Glutamatergic neuron (in vitro differentiated cells): ENCODE measurements at places on chromosomes 1 and 21.

GRCh38 chr1:228691926-228692325 lies 43.4 kb upstream of the RHOU start:
- DNase-seq, result no peak
- H3K36me3 ChIP-seq, result peaks cover 3% of the 10 kb centered on the region
- no peak overlapping the region for H3K4me3 ChIP-seq
- H3K4me1 ChIP-seq, result peaks cover 2% of the 10 kb centered on the region
- H3K27me3 ChIP-seq, result no peaks in the 10 kb centered on the region

DNA sequence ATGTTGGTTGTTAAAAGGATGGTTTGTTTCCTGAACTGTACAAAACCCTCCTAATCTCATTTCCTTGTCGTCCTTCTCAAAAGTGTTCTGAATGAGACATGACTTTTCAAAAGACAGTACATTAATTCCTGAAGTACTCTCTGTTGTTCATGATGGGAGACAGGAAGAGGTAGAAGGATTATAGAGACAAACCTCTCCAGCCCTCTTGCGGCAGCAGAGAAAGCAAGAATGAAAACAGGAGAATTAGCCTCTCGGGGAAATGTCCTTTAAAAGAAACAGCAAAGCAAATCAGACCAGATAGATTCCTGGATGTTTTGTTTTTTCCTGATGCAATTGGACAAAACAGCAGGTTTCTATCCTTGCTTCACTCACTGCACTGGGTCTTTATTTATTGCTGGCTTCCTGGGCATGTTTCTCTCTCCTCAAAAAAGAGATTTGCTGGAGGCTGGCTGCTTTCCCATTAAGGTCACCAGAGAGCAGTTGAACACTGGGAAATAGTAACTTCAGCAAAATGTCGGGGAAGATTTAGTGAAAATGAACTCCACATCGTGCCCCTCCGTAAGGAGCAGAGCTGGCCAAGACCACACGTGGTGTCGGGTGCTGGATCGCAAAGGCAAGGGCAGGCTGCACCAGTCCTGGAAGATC lies 145.8 kb upstream of the SYT6 start:
- DNase-seq, result no peak
- H3K4me3 ChIP-seq, result no peak overlapping the region
- no peak overlapping the region for H3K27ac ChIP-seq
- no peaks in the 10 kb centered on the region for H3K27me3 ChIP-seq

DNA sequence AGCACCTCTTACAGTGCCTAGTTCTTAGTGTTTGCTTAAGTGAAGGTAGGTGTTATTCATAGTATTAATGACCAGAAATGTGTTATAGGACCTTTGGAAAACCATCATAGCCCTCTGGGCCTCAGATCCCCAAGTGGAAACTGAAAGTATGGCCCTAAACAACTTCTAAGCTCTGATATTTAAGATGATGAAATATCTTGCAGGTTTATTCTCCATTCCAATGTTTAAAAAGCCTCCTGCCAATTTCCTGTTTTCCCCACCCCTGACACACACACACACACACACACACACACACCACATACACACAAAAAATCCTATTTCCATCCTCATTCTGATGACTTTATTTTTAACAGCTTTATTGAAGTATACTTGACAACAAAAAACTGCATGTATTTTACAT lies 108.2 kb downstream of the DIRAS3 start:
- H3K27ac ChIP-seq, result no peak overlapping the region
- no peak overlapping the region for H3K4me3 ChIP-seq

GRCh38 chr1:235211517-235211916 lies 50.5 kb upstream of the RBM34 start:
- no peak for DNase-seq
- no peak overlapping the region for H3K27ac ChIP-seq
- H3K27me3 ChIP-seq, result no peaks in the 10 kb centered on the region
- H3K36me3 ChIP-seq, result no peaks in the 10 kb centered on the region
- H3K4me1 ChIP-seq, result no peaks in the 10 kb centered on the region

DNA sequence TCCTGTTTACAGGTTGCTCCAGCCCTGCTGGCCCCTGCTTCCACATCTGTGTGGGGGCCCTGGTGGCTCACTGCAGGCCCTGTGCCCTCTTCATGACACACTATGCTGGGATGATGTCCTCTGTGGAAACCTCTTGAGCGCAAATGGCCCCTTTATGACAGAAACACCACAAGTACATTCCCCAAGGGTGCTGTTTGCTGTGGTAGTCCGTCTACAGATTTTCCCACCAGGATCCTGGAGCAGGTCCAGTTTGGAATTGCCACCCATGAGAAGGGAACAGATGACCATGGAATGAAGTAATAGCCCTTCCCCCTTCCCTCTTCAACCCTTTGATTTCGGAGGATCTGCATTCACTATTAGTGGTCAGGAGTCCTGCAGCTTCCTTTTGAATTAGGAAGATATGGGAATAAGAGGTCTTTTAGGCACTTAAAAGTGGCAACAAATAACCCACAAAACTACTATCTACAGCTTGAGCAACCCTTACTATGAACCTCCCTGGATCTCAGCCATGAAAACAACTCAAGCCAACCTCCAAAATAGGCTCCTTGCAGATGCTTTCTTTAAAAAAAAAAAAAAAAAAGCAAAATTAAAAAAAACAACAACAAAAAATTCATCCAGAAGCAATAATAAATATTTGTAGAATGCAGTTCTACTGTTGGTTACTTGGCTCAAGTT lies 121.9 kb upstream of the TSPAN2 start:
- DNase-seq, result no peak
- no peak overlapping the region for H3K4me3 ChIP-seq
- H3K27me3 ChIP-seq, result no peaks in the 10 kb centered on the region
- no peak overlapping the region for H3K27ac ChIP-seq
- H3K4me1 ChIP-seq, result no peaks in the 10 kb centered on the region

DNA sequence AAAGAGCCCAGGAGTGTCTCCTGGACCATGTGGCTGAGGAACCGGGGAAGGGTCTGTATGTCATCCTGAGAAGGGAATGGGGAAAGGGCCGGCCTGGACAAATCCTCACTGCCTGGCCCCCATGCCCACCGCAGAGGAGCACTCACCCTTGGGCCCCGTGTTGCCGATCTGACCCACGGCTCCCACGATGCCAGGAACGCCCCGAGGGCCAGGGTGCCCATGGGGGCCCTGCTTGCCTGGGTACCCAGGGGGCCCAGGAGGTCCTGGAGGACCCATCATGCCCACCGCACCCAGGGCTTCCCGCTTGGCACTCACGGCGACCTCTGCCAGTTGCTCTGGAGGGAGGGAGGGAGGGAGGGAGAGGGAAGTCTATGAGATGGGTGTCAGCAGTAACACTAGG lies 14.6 kb downstream of the COL9A2 start:
- H3K36me3 ChIP-seq, result no peaks in the 10 kb centered on the region
- H3K27ac ChIP-seq, result no peak overlapping the region
- no peak for DNase-seq
- no peak overlapping the region for H3K4me3 ChIP-seq
- H3K27me3 ChIP-seq, result peaks cover 13% of the 10 kb centered on the region
- H3K4me1 ChIP-seq, result no peaks in the 10 kb centered on the region

DNA sequence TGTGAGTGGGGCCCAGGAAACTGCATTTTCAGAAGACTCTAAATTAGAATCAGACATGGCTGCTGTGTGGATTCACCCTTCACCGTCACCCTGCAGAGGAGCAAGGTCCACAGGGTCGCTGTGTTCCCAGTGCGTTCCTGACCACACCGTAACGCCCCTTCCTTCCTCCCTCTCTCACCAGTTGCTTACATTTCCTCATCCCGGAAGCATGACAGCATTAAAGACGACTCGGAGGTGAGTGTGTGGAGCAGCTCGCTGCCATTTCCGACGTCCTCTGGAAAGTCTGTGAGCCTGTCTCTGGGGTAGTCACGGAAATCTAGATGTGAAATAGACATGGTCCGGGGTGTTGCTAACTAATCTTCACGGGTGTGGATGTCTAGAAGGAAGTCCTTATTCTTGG lies 45.9 kb downstream of the FAAP20 start:
- no peak overlapping the region for H3K4me3 ChIP-seq
- no peak overlapping the region for H3K27ac ChIP-seq
- H3K4me1 ChIP-seq, result no peaks in the 10 kb centered on the region
- no peak for DNase-seq

GRCh38 chr1:41320895-41321676 lies 40.1 kb upstream of the FOXO6 start:
- H3K4me3 ChIP-seq, result peak overlapping the region; percentile 10
- DNase-seq, result no peak
- H3K36me3 ChIP-seq, result no peaks in the 10 kb centered on the region
- peaks cover 4% of the 10 kb centered on the region for H3K27me3 ChIP-seq
- H3K27ac ChIP-seq, result peak overlapping the region; percentile 88

DNA sequence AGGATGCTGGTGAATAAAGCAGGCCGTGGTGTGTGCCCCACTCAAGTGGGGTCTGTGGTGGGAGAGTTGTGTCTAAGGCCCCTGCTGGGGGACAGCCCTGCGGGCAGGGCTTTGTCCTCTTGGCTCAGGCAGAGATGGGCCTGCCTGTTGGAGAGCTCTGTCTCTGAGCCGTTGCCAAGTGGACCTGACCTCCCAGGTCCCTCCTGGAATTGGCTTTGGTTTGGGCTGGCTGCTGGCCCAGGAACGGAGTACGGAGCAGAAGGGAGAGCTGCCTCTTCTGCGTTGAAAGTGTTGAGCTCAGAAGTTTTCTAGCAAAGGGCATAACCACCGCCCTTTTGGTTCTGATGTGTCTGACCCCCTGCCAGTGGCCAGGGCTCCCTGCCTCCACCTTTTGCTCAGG lies 153.9 kb downstream of the PEX14 start:
- no peak overlapping the region for H3K27ac ChIP-seq
- H3K36me3 ChIP-seq, result no peaks in the 10 kb centered on the region
- H3K4me1 ChIP-seq, result peaks cover 11% of the 10 kb centered on the region
- no peak overlapping the region for H3K4me3 ChIP-seq
- no peak for DNase-seq
- H3K27me3 ChIP-seq, result peaks cover 4% of the 10 kb centered on the region

DNA sequence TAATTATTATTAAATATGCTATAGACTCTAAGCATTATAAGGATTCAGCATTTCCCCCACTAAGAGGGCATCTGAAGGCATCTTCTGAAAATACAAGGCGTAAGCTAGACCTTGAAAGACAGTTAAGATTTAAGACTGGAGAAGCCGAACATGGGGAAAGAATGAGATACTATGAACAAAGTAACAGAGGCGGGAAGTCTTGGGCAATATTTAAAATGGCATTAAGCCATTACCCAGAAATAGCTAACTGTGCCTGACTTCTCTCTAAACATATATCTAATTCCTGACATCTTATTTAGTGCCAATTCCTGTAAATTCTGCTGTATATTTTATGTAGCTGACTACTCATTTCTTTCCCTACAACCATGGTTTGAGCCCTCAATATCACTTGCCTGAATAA lies 20.9 kb downstream of the DPH5 start:
- DNase-seq, result no peak
- H3K4me1 ChIP-seq, result no peaks in the 10 kb centered on the region
- H3K4me3 ChIP-seq, result no peak overlapping the region

- no peak for DNase-seq
- no peak overlapping the region for H3K27ac ChIP-seq
- H3K27me3 ChIP-seq, result peaks cover 2% of the 10 kb centered on the region
- no peak overlapping the region for H3K4me3 ChIP-seq
- peaks cover 8% of the 10 kb centered on the region for H3K36me3 ChIP-seq
These were observed 39.4 kb upstream of the FAM3B start for GRCh38 chr21:41277196-41277595.
